ENCODE measurements at places on chromosomes 2 and 18.

GRCh38 chr18:44374966-44375365, 305.7 kb upstream of the SETBP1 start:
- DNase-seq: no peak

DNA sequence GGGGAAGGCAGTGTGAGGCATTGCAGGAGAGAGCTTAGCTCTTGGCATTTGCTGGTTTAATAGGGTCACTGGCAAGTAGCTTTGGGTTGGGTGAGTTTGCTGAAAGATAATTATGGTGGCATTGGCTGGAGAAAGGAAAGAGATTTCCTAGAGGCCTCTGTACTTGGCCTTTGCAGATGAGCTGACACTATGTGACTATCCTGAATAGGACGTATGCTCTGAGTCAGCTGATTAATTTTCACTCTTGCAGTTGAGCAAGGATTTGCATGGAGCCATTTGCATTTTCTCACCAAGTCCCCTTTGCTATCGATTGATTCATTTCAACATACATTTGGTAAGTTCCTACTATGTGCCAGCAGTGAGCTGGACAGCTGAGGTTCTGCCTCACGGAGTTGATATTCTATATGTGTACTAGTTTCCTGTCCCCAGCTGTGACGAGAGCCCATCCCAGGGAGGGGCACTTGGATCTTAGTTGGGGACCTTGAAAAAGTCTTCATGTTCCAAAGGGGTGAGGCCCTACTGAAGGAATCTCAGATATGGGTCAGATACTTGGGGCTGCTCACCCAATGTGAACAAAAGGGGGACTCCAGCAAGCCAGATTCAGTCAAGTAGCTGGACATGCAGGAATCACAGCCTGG, 245.7 kb downstream of the LOXHD1 start:
- DNase-seq: no peak

DNA sequence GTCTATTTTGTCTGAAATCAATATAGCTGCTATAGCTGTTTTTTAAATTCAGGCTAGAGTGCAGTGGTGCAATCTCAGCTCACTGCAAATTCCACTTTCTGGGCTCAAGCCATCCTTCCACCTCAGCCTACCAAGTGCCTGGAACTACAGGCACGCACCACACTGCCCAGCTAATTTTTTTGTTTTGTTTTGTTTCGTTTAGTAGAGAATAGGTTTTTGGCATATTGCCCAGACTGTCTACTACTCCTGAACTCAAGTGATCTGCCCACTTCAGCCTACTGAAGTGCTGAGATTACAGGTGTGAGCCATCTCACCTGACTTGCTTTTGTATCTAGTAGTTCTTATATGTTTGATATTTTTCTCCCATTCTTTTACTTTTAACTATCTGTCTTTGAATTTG, 259.7 kb downstream of the CDH19 start:
- no peak for DNase-seq

GRCh38 chr2:170162271-170162632, 15.7 kb upstream of the MYO3B start:
- no peak for DNase-seq

- no peak for DNase-seq
Measured at GRCh38 chr2:104521247-104521646, 332.7 kb upstream of the POU3F3 start.

GRCh38 chr18:49648811-49649210, 87.0 kb downstream of the LIPG start:
- no peak for DNase-seq

- DNase-seq: no peak
Measured at GRCh38 chr18:12990123-12990475, 1.1 kb upstream of the CEP192 start.

DNA sequence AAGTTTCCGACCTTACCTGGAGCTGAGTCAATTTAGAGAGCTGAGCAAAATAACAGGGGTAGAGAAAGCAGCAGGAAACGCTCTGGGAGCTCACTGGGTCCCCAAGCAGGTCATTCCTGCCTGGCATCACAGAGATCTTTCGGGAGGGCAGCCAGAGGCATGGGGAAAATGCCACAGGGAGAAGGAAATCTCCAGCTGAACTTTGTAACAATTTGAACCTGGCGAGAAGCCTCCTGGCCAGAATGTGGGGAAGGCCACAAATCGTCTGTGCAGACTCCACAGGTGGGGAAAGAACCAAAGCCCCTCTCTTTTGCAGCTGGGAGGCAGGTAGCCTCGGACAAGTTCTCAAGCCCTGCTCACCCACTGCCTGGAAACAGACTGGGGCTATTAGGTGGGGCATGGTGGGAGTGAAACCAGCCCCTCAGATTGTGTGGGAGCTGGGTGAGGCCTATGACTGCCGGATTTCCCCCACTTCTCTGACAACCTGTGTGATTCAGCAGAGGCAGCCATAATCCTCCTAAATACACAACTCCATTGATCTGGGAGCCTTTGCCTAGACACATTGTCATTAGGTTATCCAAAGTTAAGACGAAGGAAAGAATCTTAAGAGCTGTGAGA, 53.9 kb downstream of the INO80D start:
- DNase-seq: no peak

DNA sequence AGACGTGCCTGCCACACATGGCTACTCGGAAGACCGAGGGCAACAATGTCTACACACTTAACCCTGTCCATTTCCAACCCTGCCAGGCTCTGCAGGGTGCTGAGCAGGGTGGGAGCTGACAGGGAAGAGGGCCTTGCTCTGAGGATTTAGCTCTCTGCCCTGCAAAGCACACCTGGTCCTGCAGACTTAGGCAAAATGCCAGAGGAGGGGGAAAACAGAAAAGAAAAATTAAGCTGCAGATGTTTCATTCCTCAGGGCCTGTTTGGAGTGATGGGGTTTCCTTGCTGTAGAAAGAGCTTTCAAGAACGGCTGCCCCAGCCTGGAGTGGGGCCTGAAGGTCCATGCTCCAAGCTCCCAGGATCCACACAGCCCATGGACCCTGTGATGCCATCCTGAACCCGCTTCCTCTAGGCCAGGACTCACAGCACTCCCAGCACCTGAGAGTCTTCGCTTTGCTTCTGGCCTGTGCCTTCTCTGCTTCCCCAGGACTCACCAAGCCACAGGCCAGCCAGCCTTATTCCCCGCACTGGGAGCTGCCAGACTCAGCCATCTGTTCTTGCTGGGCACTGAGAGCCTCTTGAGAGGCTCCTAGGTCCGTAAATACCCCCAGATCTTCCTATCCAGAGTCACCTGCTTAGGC, 9.1 kb upstream of the TEX51 start:
- no peak for DNase-seq
